A549 treated with AZD2906 at 1 μM for 4 hours (cell line): ENCODE measurements at places on chromosomes 12 and 14. TPM values are rescaled to one million over a fixed set of nuclear protein-coding genes. Genes with fewer than 3 reads are reported as not detected.

Gene GLT1D1
- not detected in 5 replicates for total RNA-seq

Gene TMEM117
- total RNA-seq: 1.3 to 2.2 TPM (median 1.7 TPM) in 5 replicates

Gene ZDHHC22
- 0.19 to 0.29 TPM (median 0.24 TPM) in 5 replicates for total RNA-seq

Gene EID3
- total RNA-seq: 4.8 to 7.8 TPM (median 5.5 TPM) in 5 replicates

Gene INHBC
- total RNA-seq: 0.05 to 0.06 TPM (median 0.05 TPM) in 3 of 5 replicates, not detected in the others

Gene KRT3
- 0.03 to 0.06 TPM in 2 of 5 replicates, not detected in the others for total RNA-seq

Gene TTC5
- 15.5 to 26.0 TPM (median 17.3 TPM) in 5 replicates for total RNA-seq

Gene SCARB1
- 113 to 173 TPM (median 162 TPM) in 5 replicates for total RNA-seq

Gene SERPINA9
- total RNA-seq: 0.07 to 0.09 TPM in 2 of 5 replicates, not detected in the others

Gene CAPZA3
- not detected in 5 replicates for total RNA-seq

Gene SGPP1
- total RNA-seq: 12.4 to 16.3 TPM (median 15.0 TPM) in 5 replicates

Gene SMIM41
- total RNA-seq: not detected in 5 replicates

Gene SLC7A8
- total RNA-seq: 1.8 to 2.8 TPM (median 1.9 TPM) in 5 replicates

Gene NPFF
- 0.19 to 0.24 TPM in 2 of 5 replicates, not detected in the others for total RNA-seq

Gene PXMP2
- 22.0 to 32.8 TPM (median 31.4 TPM) in 5 replicates for total RNA-seq

Gene PSMB5
- 293 to 320 TPM (median 308 TPM) in 5 replicates for total RNA-seq

Gene AVPR1A
- total RNA-seq: 0.01 to 0.07 TPM (median 0.03 TPM) in 5 replicates

Gene SMCO2
- 0.09 to 0.18 TPM (median 0.10 TPM) in 3 of 5 replicates, not detected in the others for total RNA-seq

Gene TSPAN11
- total RNA-seq: 0.04 to 0.11 TPM (median 0.06 TPM) in 5 replicates

Gene NEUROD4
- not detected in 5 replicates for total RNA-seq

Gene ZNF839
- total RNA-seq: 5.6 to 6.5 TPM (median 5.9 TPM) in 5 replicates

Gene BEST3
- 0.82 to 1.7 TPM (median 1.2 TPM) in 5 replicates for total RNA-seq

Gene PLEKHD1
- total RNA-seq: 0.01 to 0.05 TPM (median 0.02 TPM) in 5 replicates

Gene GALNT9
- total RNA-seq: 2.8 to 5.5 TPM (median 4.2 TPM) in 5 replicates

Gene BATF
- total RNA-seq: 0.11 TPM in 1 of 5 replicates, not detected in the others

Gene INSM2
- 0.05 to 0.11 TPM (median 0.07 TPM) in 5 replicates for total RNA-seq

Gene AJUBA
- total RNA-seq: 31.9 to 40.2 TPM (median 34.0 TPM) in 5 replicates

Gene B3GNT4
- total RNA-seq: 0.60 to 1.1 TPM (median 0.72 TPM) in 5 replicates

Gene SPIC
- not detected in 5 replicates for total RNA-seq

Gene ANKRD33
- 0.05 to 0.11 TPM (median 0.07 TPM) in 4 of 5 replicates, not detected in the other for total RNA-seq

Gene CCDC197
- total RNA-seq: not detected in 5 replicates

Gene HOMEZ
- 7.0 to 11.6 TPM (median 9.3 TPM) in 5 replicates for total RNA-seq

Gene TNS2
- total RNA-seq: 43.2 to 68.0 TPM (median 59.7 TPM) in 5 replicates

Gene PSMB11
- total RNA-seq: not detected in 5 replicates

Gene DDIT3
- 20.8 to 27.9 TPM (median 23.8 TPM) in 5 replicates for total RNA-seq

Gene MPHOSPH9
- total RNA-seq: 16.7 to 21.0 TPM (median 20.5 TPM) in 5 replicates
